ENCODE measurements at places on chromosomes 5 and 9.

GRCh38 chr9:137294091-137294680 is 7.9 kb downstream of the NRARP start:
- no peak for DNase-seq

DNA sequence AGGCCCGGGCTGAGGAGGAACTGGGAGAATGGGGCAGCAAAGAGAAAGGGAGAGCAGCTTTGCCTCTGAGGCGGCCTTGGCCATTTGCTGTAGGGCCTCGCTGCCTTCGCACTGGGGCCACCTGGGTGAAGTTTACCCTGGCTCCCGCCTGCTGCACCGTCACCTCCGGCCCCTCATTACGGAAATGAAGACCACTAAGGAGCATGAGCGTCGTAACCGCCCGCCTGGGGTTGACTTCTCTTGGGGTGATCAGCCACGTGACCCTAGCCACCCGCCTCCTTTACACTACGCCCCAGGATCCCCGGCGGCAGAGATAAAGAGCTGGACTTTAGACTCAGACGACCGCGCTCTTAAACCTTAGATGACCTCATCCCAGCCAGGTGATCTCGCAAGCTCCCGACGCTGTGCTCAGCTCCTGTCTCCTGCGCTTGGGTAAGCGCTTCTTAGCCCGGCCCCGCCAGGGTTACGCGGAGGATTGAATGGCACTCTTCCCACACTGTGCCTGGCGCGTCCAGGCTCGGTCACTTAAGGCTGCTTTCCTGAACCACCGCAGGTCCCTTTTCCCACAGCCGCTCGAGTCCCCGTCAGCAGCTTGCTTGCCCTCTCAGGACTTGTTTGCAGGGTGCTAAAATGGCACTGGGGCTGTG is 107.9 kb upstream of the LARP1 start:
- no peak for DNase-seq

DNA sequence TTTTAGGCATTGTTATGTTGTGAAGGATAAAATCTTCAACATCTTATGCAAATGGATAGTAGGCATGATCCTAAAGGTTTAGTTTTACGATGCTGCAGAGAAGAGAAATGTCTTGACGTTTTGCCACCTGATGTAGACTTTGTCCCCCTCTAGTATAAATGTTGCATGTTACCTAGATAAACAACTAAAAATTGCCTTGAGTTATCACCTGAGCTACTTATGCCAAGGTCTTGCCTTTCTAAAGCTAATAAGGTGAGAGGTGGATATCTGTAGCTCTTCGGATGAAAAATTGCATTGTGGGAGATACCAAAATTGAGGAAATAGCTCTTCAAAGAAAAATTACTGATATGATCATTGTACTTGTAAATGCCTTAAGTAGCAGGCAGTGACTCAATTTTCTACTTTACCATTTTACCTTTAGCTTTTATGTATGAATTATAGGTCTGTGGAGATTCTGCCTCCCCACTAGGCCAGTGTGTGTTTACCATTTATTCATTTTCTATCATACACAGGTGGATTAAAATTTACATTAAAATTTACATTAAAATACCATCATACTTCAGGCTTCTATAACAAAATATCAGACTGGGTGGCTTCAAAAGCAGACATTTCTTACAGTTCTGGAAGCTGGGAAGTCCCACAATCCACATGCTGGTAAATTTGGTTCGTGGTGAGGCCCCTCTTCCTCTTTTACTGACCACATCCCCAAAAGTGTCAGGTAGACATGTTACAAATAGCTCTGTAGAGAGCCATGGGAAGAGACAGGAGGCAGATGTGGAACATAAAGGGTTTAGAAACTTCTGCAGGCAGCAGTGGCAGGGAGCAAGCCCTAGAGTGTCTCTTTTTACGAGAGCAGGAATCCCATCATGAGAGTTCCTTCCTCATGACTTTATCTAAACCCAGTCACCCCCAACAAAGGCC is 100.7 kb upstream of the ERBIN start:
- DNase-seq, result no peak

DNA sequence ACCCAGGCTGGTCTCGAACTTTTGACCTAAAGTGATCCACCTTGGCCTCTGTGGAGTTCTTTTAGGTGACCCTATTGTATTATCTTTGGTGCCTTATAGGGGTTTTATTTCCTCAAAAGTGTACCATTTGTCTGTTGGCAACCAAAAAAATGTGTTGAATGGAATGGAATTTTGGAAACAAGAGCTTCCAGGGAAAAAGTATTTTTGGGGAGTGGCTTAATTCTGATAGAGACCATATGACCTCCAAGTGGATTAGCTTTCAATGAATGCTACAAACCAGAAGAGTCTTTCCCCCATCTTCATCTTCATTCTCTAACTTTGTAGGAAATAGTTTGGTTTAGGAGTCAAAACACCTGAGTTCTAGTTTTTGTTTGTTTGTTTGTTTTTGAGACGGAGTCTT is 3.4 kb upstream of the OGN start:
- DNase-seq, result no peak

DNA sequence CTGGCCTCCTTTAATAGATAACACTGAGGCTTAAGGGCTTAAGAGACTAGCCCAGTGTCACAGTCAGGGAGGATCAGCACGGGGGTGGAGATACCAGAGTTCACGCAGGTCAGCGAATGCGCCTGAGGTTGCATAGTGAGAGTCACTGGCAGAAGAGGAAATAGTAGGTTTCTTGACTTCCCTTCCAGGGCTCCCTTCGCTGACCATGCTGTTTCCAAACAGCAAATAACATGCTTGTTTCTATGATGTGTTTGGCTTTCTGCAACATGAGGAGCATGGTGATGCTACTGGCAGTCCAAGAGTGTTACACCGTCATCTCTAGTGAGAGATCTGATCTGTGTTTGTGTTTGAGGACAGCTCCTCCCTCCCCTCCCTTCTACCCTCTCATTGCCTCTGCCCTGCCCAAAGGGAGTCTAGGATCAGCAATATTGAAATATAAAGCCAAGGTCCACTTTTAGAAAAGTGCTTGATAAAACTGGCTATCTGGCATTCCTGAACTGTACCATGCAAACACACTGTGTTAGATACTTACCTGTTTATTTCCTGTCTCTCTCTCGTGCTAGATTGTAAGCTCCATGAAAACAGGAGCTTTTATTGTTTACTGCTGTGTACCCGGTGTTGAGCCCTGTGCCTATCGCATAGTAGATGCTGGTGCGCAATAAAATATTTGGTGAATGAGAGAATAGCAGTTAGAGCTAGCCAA is 12.3 kb downstream of the TLE4 start:
- DNase-seq, result no peak

DNA sequence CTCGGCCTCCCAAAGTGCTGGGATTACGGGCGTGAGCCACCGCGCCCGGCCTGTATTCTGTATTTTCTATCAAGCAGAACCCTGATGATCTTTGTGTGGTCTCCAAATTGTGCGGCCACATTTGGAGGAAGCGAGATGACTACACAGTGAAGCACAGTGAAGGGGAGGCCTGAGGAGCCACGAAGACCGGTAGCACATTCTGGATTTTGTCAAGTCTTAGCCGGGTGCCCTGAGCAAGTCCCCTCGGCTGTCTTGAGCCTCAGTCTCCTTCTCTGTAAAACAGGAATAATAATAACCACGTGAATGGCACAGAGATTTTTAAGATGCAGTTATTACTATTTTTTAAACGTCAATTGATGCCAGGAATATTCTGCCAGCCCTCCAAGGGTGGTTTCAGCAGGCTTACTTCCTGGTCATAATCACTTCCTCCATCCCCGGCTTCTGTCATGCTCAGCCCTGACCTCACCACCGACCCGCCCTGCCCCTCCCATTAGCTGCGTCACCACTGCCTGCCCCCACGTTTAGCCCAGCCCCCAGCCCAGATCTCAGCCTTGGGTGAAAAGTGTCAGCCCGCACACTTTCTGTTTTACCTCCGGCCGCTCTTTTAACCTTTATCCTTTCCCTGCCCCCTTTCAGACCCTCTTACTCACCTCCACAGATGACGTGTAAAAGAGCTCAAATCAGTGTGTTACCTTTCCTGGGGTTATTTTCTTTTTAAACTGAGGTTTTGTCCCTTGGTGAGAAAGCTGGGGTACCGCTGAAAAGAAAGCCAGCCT is 27.0 kb upstream of the ERGIC1 start:
- peak; percentile 48 for DNase-seq

DNA sequence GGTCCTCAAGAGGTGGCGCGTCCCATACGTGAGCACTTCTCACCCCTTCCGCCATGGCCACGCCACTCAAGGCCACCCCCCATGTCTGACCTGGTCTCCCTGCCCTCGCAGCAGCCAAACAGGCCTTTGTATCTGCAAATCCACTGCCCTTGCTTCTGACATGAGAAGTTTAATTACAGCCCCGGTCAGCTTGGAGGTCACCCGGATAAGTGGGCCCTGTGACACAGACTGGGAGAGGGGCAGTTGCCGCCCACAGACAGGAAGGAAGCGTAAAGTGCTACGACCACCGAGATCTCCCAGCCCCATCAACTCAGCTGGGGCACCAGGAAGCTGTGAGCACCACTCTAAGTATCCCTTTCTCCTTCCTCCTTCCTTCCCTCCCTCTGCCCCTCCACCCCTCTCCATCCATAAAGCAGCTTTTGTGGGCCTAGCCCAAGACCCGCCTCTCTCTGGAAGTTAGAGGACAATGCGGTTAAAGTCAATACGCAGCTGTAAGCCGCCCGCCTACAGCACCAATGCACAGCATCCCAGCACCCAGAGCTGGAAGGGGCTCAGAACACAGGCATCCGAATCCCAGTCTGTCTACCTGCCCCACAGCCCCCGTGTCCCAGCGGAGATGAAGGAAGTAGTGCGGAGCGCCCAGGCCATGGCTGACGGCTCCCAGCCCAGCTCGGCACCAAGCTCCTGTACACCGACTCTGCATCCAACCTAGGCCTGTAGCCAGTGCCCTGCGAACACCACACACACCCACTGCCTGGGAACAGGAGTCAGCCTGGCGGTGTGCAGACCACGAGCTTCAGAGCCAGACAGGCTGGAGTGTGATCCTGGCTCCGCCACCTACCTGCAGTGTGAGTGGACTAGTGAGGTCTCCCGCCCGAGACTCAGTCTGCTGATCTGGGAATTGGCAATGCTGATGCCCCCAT is 44.8 kb upstream of the RNF130 start:
- no peak for DNase-seq

GRCh38 chr5:6576861-6577501 is 55.9 kb downstream of the NSUN2 start:
- DNase-seq, result no peak

DNA sequence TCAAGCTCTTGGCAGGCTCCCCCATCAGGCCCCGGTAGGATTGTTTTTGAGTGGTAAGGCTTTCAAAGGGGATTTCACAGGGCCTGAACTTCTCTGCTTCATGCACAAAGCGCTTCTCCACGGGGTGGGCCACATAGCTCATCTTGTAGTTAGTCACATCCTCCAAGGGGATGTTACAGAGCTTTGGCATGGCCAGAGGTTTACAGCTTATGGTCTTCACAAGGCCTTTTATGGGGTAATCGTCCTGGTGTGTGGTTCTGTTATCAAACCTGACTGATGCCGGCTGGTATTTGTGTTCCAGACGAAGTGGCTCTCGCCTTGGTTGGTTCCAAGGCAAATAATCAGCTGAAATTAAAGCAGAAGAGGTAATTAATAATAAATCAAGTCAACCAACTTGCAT is 104.3 kb downstream of the SAXO1 start:
- no peak for DNase-seq

Measured in stimulated activated CD4-positive, alpha-beta T cell treated with anti-CD3 and anti-CD28 coated beads, Interleukin-15, amount 100 ng/mL, for 1 hour (primary cell).